ENCODE measurements at places on chromosomes 1 and 21. TPM values are rescaled to one million over a fixed set of nuclear protein-coding genes. Genes with fewer than 3 reads are reported as not detected.

MYOCOS gene
- not detected for total RNA-seq

CCDC190 gene
- total RNA-seq: not detected

PODN gene
- 96.6 TPM for total RNA-seq

PTPRC gene
- total RNA-seq: 11.6 TPM

KCNC4 gene
- 6.4 TPM for total RNA-seq

AMY1B gene
- total RNA-seq: not detected

NBPF4 gene
- not detected for total RNA-seq

TRIM17 gene
- total RNA-seq: not detected

- no peak for DNase-seq
Observed at GRCh38 chr1:15761366-15762128, 3.0 kb downstream of the FBLIM1 start.

DNA sequence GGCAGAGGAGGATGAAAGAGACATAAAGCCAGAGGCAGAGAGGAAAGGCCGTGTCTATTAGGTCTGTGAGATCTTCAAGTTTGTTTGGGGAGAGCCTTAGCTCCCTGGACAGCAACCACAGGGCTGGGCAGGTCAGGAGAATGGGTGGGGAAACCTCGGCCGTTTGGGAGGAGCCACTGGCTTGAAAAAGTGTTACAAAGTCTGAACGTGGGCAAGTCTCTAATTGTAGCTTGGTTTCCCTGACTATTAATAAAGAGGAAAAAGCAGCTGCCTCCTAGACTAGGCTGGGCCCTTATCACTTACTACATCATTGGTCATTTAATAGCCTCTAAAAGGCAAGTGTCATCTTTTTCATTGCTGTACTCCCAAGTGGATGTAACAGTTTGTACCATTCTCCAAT lies at the start of gene CCDC17:
CCDC17 (minus strand) TSS at position 83 of the 400 bp plus-strand sequence. CDS start 145 bp downstream, outside the sequence.
- DNase-seq: no peak

- DNase-seq: peak; percentile 89
Observed at GRCh38 chr1:205528887-205529825, 24.7 kb downstream of the CDK18 start.

DNA sequence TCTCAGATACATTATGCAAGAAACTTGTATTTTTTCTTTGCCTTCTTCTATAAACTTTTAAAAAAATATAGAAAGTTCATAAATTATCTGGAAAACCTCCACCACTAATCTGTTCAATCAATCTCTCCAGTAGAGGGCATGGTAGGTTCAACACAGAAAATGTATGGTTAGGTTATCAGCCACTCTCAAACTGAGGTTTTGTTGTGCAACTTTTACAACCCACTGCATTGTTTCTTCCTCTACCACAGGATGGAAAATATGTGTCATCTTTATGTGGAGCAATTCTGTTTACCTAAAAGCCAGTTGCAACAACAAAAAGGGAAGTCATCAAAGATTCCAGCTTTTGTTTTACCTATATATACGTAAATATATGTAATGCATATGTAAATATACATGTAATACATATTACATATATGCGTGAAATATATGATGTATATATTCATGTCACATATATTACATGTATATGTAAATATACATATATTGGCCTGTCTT lies 3.0 kb upstream of the RGS2 start:
- no peak for DNase-seq

DNA sequence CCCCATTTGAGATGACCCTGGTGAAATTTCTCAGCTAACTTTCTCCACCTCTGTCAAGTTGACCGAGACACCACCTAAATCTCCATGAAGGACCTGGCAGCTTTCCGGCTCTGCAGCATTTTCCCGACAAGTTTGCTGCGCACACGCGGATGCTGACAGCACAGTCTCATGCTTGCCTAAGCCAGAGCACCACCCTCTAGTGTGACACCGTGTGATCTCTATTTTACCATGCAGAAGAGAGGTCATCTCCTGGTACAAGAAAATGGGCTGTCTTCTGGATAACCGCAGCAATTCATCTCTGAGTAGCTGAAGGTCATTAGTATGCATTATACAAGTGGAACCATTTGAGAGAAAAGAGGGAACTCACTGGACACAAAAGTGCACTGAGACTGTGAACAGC lies 38.9 kb upstream of the H6PD start:
- no peak for DNase-seq

- no peak for DNase-seq
Observed at GRCh38 chr1:151924691-151925587, 15.6 kb upstream of the THEM4 start.

DNA sequence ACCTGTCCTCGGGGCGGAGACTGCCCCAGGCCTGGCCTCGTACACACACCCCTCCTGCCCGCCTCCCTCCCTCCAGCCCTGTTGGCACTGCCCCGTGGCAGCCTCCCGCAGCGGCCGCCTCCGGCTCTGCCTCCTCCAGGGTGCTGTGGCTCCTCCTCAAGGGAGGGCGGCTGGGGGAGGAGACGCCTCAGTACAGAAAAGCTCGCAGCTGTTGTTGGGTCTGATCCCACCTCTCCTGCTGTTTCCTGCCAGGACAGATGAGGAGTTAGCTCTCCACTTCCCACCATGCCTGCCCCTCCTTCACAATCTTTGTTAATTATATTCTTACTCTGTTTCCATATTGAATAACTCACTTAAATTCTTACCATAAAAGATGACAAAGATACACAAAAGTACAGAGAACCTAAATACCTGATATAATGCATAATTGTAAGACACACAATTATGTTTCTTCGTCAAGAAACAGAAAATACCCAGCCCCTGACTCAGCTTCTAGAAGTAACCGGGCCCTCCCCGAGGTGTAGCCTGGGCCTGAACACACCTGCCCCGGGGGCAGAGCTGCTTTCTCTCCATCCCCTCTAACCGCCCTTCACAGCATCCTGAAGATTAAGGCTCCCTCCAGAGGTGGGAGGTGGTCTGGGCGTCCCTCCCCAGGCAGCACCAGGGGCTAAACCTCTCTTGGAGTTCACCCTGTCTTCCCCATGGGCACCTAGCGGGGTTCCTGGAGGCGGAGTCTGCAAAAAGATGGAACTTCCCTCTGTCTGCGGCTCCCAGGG lies 30.6 kb upstream of the COL6A1 start:
- DNase-seq: peak; percentile 93

DNA sequence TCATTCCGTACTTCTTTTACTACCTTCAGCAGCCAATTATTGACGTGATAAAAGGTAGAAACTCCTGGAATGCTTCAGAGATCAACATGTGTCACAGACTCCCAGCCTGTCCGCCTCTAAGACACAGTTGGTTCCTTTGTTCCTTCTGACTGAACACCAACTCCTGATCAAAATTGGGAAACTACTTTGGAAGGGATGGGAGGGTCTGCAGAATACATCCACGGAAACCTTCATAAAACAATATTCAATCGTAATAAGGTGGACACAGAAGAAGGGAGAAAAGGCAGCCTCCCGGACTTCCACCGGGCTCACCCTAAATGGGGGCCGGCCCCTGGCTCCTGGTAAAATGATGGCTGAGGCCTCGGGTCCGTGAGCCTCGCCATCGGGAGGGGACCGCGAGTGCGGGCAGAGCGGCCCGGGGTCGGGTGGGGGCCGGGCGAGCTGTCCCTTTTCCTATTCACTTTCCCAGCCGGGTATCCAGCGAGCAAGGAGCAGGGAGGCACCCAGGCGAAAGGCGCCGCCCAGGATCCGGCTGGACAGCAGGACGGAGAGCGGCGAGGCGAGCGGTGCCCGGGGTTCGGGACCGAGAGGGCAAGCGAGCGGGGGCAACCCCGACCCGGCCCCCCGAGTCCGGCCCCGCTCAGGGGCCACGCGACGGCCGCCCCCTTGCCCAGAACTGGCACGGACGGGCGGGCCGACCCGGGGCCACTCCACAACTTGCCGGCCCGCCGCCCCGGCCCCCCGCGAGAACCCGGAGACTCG lies 805 bp downstream of the NRIP1 start:
- peak; percentile 73 for DNase-seq

GRCh38 chr1:162633081-162633762 lies 958 bp downstream of the DDR2 start:
- peak; percentile 77 for DNase-seq

DNA sequence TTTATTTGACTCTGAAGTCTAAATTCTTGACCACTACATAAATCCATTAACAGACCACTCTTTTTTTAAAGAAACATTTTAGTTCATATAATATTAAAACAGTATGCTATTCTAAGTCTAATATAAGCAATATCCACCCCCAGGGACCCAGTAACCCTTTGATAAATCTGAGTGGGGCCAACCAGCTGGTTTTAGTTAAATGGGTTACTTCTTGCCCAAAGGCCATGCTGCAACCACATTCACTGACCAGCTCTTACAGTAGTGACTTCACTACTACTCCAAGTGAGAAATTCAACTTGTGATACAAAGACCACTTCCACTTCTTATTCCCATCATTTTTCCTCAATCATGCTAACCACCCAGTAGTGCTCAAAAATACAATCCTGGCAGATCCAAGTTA lies 20.5 kb downstream of the FUBP1 start:
- no peak for DNase-seq

DNA sequence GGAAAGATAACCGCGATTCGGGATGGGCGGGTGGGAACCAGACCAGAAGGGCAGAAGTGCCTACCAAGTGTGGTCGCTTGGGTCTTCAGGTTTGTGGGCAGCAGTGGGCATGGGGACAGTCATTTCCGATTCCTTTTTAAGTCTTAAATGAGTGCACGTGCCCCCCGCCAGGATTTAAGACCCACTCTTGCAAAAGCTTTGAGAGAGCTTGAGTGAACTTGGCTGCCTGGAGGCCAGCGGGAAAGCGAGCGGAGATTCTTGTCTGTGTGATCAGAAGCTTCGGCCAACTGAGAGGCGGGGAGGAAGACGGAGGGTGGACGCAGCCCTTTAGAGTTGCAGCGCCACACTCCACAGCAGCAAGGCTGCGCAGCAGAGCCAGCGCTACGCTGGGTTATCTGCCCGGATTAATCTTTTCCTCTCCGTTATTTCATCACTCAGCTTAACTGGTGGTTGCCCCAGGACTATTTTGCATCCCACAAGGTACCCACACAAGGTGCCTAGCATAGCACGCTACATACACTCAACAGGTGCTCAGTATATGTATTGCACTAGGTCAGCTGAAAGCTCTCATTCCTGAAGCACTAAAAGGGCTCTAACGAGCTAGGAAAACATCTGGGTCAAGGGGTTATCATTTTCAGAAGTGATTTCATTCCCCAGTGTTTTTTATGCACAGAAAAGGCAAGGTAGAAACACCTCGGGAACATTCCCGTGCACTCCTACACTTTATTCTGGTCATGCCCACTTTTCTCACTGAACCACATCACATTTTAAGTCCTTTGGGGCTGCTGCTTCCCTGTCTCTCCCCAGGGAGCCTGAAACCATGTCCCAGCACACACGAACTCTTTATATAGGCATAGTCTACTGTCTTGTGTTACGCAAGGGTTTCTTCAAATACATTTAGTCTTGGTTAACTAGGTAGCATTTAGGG lies 1.5 kb upstream of the BATF3 start:
- peak; percentile 83 for DNase-seq

DNA sequence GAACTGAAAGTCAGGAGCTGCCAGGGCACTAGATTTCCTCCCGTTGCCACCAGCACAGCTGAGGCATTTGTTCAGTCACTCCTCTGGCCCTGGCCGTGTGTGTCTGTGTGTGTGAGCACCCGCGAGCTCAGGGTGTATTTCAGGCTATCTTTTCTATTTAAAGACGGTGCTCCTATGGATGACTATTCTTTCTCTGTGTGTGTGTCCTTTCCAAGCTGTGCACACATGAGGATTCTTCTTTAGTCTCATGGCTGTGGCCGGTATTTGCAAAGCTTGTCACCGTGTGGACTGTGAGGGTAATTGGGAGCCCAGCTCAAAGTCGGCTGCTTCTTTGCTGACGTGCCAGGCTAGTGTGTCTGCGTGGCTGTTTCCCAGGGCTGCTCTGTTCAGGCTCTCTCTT lies 3.0 kb upstream of the KCND3 start:
- no peak for DNase-seq

GRCh38 chr21:30408782-30409494 lies 13.1 kb downstream of the KRTAP13-1 start:
- no peak for DNase-seq

- no peak for DNase-seq
Observed at GRCh38 chr1:219020386-219020785, 153.3 kb upstream of the LYPLAL1 start.

DNA sequence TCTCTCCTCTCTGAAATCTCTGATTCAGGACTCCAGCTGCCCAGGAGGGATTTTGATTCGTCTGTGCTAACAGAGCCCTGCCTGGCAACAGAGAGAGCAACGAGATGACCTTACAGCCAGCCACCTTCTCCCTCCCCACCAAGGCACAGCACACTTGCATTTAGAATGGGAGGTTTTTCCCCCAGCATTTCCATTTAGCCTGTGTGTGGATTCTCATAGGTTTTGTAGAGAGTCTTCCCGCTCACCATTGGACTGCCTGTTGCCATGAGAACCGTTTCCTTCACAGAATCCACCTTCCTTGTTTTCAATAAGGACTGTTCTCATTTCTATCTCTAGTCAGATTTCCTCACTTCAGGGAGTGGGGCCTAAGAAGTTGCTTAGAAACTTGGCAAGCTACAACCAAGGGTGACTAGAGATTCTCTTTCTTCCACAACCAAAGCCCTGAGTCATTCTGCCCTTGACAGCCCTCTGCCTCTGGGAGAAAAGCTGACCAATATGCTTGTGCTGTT lies 5.8 kb upstream of the IKBKE start:
- no peak for DNase-seq

DNA sequence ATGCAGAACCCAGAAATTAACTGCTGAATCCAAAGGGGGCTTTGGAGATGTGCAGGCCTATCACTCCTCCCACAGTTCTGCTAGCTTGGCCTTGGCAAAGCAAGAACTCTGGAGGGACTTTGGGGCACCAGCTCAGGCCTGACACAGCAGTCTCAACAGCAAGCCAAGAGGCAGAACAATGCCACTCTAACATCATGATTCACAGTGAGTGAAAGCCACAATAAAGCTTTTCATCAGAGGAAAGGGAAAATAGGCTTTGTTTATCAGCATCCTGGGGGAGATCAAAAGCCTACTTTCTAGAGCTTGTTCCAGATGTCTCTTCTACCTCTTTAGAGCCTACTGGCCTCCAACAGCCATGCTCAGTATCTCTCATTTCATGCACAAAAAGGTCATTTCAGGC lies 283.4 kb downstream of the KCNH1 start:
- no peak for DNase-seq

- no peak for DNase-seq
Observed at GRCh38 chr1:73803380-73803779, 394.6 kb downstream of the LRRIQ3 start.

DNA sequence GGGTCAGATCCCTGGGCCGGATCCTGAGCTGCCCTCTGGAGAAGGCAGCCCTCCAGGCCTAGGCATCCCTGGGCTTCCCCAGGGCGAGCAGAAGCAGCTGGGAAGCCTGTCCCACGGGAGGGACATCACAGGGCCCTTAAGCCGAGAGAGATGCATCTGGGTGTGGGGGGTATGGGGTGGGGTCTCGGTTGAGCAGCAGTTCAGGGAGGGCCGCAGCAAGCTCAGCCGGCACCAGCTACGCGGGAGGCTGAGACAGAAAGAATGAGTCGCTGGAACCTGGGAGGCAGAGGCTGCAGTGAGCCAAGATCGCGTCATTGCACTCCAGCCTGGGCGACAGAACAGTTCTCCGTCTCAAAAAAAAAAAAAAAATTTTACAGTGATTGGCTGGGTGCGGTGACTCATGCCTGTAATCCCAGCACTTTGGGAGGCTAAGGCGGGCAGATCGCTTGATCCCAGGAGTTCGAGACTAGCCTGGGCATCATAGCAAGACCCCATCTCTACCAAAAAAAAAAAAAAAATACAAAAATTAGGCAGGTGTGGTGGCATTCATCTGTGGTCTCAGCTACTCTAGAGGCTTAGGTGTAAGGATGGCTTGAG lies 37.7 kb downstream of the RRP1 start:
- DNase-seq: peak; percentile 60

- DNase-seq: no peak
Observed at GRCh38 chr21:26534517-26534916, 38.6 kb downstream of the CYYR1 start.
